Neuronal stem cell (in vitro differentiated cells): ENCODE measurements at places on chromosomes 7 and 10.

- H3K4me3 ChIP-seq: no peak overlapping the region
- DNase-seq: no peak
- no peaks in the 10 kb centered on the region for H3K4me1 ChIP-seq
- H3K27me3 ChIP-seq: no peaks in the 10 kb centered on the region
Measured at GRCh38 chr7:2722591-2722990, 34.6 kb downstream of the AMZ1 start.

DNA sequence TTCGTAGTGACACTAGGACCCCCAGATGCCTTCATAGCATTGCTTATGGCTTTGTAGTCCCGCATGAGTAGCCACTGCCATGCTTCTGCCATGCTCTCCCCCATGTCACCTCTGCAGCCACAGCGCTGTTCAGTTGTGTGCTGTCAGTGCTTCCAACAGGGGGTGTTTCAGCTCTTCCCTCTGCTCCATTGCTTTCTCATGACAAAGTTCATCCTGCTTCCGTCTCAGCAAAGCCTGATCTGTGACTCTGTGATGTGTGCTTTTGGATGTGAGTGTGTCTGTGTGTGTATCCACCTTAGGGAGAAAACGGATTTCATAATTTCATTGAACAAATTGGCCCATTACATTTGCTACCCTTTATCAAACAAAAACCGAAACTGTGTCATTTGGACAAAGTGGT lies 134.9 kb upstream of the SAMD8 start:
- peaks cover 8% of the 10 kb centered on the region for H3K36me3 ChIP-seq
- H3K27ac ChIP-seq: no peak overlapping the region
- H3K4me1 ChIP-seq: no peaks in the 10 kb centered on the region
- no peak overlapping the region for H3K4me3 ChIP-seq

DNA sequence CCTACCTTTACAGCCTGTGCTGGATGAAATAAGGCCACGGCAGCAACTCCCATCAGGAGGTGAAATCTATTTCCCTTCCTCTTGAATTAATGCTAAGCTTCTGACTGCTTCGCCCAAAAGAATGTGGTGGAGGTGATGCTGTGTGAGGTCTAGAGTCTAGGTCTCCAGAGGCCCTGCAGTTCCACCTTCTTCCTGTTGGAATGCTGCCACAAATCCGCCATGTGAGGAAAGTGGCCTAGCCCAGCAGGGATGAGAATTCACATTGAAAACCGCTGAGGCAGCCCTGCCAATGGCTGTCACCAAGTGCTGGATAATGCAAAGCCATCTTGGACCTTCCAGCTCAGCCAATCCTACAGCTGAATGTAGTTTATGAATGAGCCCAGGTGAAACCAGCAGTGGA lies 28.0 kb downstream of the RHOBTB1 start:
- no peak overlapping the region for H3K27ac ChIP-seq
- no peaks in the 10 kb centered on the region for H3K27me3 ChIP-seq
- no peak overlapping the region for H3K4me3 ChIP-seq
- peaks cover 6% of the 10 kb centered on the region for H3K36me3 ChIP-seq
- H3K4me1 ChIP-seq: peaks cover 9% of the 10 kb centered on the region

DNA sequence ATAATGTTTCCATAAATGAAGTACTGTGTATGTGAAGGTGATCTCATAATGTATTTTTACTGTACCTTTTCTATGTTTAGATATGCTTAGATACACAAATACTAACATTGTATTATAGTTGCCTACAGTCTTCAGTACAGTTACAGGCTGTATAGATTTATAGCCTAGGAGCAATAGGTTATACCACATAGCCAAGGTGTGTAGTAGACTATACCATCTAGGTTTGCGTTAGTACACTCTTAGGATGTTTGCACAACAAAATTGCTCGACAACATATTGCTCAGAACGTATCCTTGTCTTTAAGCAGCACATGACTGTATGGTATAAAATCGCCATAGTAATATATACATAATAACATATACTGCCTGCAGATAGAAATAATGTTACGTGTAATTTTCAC lies 42.9 kb downstream of the WAC start:
- DNase-seq: no peak
- peaks cover 93% of the 10 kb centered on the region for H3K36me3 ChIP-seq
- H3K27ac ChIP-seq: no peak overlapping the region

DNA sequence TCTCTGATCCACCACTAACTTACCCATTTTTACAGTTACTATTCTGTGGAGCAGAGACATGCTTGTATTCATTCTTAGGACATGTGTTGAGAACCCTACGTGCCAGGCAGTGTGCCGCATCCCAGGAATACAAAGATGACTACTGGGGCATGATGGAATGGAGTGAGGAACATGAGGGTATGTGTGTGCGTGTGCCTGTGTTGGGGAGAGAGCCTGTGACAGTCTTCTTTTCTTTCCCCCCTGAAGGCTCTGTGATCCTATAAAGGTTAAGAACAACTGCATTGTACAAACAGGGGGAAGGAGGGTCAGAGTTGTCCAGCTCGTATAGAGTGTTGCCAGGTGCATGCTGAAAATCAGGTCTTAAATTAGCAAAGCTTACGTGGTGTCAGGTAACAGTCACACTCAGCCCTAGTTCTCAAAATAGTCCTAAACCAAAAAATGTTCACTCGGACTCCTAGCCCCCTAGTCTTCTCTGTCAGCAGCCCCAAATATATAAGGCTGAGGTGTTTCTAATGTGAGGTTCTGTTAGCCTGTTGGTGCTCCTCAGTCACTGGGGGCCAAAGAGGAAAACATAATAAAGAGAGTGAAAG lies 161.9 kb downstream of the CELF2 start:
- no peaks in the 10 kb centered on the region for H3K27me3 ChIP-seq
- no peak overlapping the region for H3K4me3 ChIP-seq
- no peaks in the 10 kb centered on the region for H3K4me1 ChIP-seq
- no peaks in the 10 kb centered on the region for H3K36me3 ChIP-seq
- H3K27ac ChIP-seq: no peak overlapping the region

- DNase-seq: peak; percentile 38
- no peak overlapping the region for H3K4me3 ChIP-seq
- peaks cover 8% of the 10 kb centered on the region for H3K4me1 ChIP-seq
- H3K36me3 ChIP-seq: no peaks in the 10 kb centered on the region
Measured at GRCh38 chr10:111999205-111999914, 184.2 kb downstream of the GPAM start.

DNA sequence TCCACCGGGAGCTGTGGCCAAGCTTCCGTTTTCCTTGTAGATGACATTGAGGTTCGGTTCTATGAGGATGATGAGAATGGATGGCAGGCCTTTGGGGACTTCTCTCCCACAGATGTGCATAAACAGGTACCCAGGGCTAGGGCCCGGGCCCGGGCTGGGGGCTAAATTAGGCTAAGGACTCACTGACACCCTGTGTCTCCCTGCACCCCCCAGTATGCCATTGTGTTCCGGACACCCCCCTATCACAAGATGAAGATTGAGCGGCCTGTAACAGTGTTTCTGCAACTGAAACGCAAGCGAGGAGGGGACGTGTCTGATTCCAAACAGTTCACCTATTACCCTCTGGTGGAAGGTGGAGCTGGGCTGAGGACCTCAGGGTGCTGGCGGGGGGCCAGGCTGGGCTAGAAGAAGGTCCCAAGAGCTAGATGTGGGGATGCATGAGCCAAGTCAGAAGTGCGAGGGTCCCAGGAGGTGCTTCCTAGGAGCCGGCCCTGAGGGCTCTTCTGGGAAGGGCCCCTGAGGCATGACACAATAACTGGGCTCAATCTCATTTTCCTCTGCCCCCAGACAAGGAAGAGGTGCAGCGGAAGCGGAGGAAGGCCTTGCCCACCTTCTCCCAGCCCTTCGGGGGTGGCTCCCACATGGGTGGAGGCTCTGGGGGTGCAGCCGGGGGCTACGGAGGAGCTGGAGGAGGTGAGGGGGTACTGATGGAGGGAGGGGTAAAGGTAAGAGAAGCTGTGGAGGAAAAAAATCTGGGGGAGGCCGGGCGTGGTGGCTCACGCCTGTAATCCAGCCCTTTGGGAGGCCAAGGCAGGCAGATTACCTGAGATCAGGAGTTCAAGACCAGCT lies 2.9 kb downstream of the NFKB2 start:
- no peak overlapping the region for H3K27ac ChIP-seq
- no peaks in the 10 kb centered on the region for H3K27me3 ChIP-seq
- H3K4me1 ChIP-seq: peaks cover 19% of the 10 kb centered on the region
- no peak overlapping the region for H3K4me3 ChIP-seq

DNA sequence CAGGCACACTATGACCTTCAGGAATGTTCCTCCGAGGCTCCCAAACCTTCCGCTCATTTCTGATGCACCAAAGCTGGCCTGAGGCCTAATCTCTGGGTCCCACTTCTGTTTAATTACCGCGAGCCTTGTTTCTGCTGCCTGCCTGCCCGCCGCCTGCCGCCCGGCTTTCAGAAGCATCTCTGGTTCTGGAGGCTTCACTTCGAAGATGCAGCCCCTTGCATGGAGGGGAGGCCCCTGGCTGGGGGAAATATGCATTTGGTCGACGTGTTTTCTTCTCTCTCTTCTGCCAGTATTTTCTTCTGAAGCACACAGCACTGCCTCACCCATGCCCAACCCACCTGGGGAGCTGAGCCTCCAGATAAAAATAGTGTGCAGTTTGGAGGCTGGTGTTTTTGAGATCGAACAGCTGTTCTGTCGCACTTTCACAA lies 166.9 kb downstream of the PAXIP1 start:
- no peaks in the 10 kb centered on the region for H3K36me3 ChIP-seq
- no peak overlapping the region for H3K4me3 ChIP-seq
- H3K27ac ChIP-seq: no peak overlapping the region
- peaks cover 4% of the 10 kb centered on the region for H3K4me1 ChIP-seq

- H3K36me3 ChIP-seq: no peaks in the 10 kb centered on the region
- H3K27ac ChIP-seq: no peak overlapping the region
- peaks cover 4% of the 10 kb centered on the region for H3K4me1 ChIP-seq
- peak overlapping the region; percentile 99 for H3K4me3 ChIP-seq
- peak; percentile 85 for DNase-seq
Measured at GRCh38 chr7:12686234-12686890, 1.1 kb upstream of the ARL4A start.

DNA sequence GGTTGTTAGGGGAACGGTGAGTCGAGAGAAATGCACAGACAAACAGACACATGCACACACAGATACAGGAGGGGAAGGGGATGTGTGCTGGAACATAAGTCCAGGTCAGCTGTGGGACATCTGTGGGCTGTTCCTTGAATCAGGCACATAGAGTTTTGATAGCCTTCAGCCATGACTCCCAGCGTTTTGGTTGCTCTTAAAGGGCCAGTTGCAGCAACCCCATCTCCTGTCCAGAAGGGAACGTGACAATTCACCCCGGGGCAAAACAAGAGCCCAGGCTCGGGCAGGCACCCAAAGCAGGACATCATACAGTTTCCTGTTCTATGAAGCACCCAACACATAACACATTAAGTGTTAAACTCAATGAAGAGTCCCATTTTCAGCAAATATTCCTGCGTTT lies 9.6 kb downstream of the INSYN2A start:
- no peak for DNase-seq
- H3K27me3 ChIP-seq: no peaks in the 10 kb centered on the region
- no peak overlapping the region for H3K4me3 ChIP-seq
- H3K4me1 ChIP-seq: peaks cover 4% of the 10 kb centered on the region
- no peak overlapping the region for H3K27ac ChIP-seq
- H3K36me3 ChIP-seq: no peaks in the 10 kb centered on the region

- no peaks in the 10 kb centered on the region for H3K36me3 ChIP-seq
- H3K27me3 ChIP-seq: no peaks in the 10 kb centered on the region
- H3K4me3 ChIP-seq: no peak overlapping the region
- peaks cover 2% of the 10 kb centered on the region for H3K4me1 ChIP-seq
Measured at GRCh38 chr7:144391823-144392255, 11.7 kb downstream of the NOBOX start.

- peak; percentile 8 for DNase-seq
- H3K27me3 ChIP-seq: peaks cover 9% of the 10 kb centered on the region
- H3K27ac ChIP-seq: peak overlapping the region; percentile 62
Measured at GRCh38 chr10:11401264-11402235, 209.9 kb downstream of the USP6NL start.

- no peak for DNase-seq
- no peak overlapping the region for H3K4me3 ChIP-seq
- no peaks in the 10 kb centered on the region for H3K36me3 ChIP-seq
- H3K27ac ChIP-seq: no peak overlapping the region
- no peaks in the 10 kb centered on the region for H3K27me3 ChIP-seq
Measured at GRCh38 chr10:83943920-83944319, 195.4 kb upstream of the GHITM start.

- H3K36me3 ChIP-seq: no peaks in the 10 kb centered on the region
- no peaks in the 10 kb centered on the region for H3K4me1 ChIP-seq
- DNase-seq: no peak
- H3K27me3 ChIP-seq: no peaks in the 10 kb centered on the region
- H3K27ac ChIP-seq: no peak overlapping the region
Measured at GRCh38 chr10:8242295-8242872, 187.9 kb downstream of the GATA3 start.

DNA sequence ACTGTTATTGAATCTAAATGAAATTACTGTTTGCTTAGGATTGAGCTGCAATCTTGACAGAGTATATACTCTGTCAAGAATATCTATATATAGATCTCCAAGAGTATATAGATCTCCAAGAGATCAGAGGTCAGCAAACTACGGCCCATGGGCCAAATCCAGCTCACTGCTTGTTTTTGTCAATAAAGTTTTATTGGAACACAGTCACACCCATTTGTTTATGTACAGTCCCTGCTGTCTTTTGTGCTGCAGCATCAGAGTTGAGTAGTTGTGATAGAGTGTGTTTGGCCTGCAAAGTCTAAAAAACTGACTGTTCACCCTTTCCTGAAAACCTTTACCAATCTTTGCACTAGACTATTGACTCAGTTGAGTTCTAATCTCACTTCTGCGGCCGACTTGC lies 66.3 kb upstream of the NPVF start:
- H3K27ac ChIP-seq: no peak overlapping the region
- no peaks in the 10 kb centered on the region for H3K36me3 ChIP-seq

GRCh38 chr10:127216786-127217185 lies 20.4 kb upstream of the INSYN2A start:
- H3K4me1 ChIP-seq: peaks cover 14% of the 10 kb centered on the region
- H3K27me3 ChIP-seq: no peaks in the 10 kb centered on the region
- H3K36me3 ChIP-seq: no peaks in the 10 kb centered on the region
- no peak for DNase-seq

DNA sequence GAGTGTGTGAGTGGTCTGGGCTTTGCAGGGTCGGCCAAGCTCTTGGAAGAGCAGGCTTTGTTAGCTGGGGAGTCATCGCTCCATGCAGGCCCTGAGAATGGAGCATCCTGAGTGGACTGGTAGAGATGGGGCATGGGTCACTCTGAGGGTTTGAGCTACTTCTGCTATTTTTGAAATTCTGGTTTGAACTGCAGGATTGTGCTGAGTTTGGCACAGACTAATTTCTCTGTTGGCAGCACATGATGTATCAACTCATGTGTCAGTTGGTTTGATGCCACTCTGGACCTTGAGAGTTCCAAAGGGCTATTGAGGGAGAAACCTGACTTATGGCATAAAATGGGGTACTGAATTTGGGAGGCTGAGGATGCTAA lies 56.3 kb downstream of the LRMDA start:
- no peak overlapping the region for H3K4me3 ChIP-seq
- no peaks in the 10 kb centered on the region for H3K4me1 ChIP-seq
- no peaks in the 10 kb centered on the region for H3K36me3 ChIP-seq
- no peaks in the 10 kb centered on the region for H3K27me3 ChIP-seq

- H3K4me3 ChIP-seq: no peak overlapping the region
- H3K27ac ChIP-seq: no peak overlapping the region
- no peaks in the 10 kb centered on the region for H3K27me3 ChIP-seq
- no peak for DNase-seq
Measured at GRCh38 chr7:83876593-83876992, 227.7 kb upstream of the SEMA3E start.
